ENCODE measurements at places on chromosomes 5 and 9. TPM values are rescaled to one million over a fixed set of nuclear protein-coding genes. Genes with fewer than 3 reads are reported as not detected.
A peak's percentile ranks its signal among the peaks of the same experiment; 100 is the strongest.

DNA sequence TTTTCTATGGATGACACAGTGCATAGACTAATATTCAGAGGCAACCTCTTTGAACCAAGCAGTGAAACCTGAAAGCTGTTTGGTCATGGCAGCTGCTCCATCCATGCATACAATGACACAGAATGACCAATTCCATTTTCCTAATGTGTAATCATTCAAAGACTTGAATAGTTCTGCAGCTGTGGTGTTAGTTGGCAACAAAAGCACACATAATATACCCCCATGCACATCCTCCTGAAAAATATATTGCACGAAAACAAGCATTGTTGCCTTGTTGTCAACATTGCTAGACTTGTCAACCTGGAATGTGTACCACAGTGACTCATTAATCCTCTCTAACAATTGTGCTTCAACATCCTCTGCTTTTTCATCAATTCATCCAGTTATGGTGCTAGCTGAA is 71.0 kb upstream of the SEMA6A start:
- DNase-seq = no peak

DNA sequence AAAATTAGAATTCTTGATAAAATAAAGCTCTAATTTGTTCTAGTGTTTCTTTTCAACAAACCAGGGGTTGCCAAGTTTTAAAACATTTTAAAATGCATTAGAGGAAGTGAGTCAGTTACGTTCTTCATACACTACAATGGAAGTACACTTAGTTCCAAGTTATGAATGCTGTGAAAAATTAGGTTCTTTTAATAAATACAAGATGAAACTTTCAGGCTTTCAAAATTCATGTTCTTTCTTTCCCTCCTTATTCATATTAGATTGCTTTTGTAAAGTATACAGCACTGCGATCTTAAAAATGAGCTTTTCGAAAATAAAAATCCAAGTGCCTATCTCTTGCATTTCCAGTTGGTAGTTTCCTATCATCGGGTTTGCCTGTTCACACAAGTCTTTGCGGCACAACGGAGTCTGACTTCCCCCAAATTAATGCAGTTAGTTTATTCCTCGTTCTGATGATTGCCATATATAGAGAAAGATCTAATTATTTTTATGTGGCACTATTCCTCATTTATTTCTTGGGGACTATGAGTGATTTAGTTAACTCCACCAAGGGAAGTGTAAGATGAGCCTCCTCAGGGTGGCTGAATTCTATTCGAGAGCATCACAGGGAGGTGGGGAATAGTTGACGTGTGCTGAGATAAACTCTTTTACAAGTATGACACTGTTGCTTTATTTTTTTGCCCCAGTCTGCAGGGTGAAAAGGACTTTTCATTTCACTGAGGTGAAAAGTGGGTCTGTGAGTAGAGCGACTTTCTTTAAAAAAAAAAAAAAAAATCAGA is 238.2 kb downstream of the CD180 start:
- no peak for DNase-seq

- DNase-seq = no peak
These were observed 546.3 kb downstream of the EBF1 start for GRCh38 chr5:158553195-158553961.

The TMOD1 gene
- total RNA-seq = 1.1 TPM

DNA sequence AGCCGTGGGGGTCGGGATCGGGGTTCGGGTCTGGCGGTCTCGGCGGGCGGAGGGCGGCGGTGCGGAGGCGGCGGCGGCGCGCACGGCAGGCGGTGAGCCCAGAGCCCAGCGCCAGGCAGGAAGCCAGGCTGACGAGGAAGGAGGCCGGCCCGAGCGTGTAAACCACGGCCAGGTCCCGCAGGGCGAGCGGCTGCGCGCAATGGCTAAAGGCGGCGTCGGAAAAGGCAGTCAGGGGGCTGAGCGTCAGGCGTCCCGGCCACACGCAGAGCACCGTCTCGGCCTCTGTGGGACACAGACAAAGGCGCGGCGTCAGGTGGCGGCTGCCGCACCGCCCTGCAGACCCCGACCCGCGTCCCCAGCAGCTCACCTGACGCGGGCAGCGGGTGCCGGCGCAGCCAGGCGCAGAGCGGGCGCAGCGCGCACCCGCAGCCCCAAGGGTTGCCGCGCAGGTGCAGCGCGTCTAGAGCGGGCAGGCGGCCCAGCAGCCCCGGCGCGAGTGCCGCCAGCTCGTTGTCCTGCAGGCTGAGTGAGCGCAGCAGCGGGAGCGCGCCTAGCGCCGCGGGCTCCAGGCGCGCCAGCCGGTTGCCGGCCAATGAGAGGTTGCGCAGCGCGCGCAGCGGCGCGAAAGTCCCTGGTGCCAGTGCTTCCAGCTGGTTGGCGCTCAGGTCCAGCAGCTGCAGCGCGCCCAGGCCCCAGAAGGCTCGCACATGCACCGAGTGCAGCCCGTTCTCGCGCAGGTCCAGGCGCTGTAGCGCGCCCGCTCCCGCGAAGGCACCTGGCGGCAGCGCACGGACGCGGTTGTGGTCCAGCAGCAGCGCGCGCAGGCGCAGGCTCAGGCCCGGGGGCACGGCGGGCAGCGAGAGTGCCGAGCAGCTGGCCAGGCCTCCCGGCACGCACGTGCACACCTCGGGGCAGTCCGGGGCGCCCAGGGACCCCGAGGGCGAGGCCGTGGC is 671 bp downstream of the LRRC26 start:
- peak; percentile 21 for DNase-seq

The SCGB3A2 gene
- total RNA-seq = not detected

- DNase-seq = no peak
These were observed 247.4 kb downstream of the SMARCA2 start for GRCh38 chr9:2262386-2263071.

The KLHL9 gene
- 36.9 TPM for total RNA-seq

DNA sequence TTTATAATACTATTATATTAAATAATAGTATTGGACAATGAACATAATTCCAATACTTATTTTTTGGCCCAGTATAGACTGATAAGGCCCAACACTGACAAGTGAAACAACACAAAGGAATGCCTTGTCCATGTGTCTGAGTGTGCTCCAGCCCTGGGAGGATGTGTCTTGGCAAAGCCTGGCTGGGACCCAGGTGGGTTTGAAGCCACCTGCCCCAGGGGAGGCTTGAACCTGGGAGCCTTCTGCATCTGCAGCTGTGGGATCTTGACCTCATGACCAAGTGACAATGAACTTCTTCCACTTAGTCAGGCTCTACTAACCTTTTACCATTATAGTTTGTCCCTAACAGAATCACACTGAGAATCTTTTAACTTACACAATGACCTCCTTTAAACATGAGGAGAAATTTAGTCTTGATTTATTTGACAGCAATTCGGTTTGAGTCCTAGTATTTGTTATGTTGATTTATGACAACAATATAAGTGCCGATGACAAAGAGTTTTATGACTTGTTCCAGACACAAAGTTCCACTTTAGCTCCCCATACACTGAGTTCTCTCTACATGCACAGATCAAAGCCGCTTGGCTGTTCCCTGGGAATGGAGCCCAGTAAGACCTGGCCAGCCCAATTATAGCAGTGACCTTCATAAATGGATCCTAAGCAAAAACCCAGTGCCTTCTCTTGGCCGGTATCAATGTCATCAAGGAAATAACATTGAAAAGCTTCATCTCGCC is 294.5 kb downstream of the CTNND2 start:
- no peak for DNase-seq

DNA sequence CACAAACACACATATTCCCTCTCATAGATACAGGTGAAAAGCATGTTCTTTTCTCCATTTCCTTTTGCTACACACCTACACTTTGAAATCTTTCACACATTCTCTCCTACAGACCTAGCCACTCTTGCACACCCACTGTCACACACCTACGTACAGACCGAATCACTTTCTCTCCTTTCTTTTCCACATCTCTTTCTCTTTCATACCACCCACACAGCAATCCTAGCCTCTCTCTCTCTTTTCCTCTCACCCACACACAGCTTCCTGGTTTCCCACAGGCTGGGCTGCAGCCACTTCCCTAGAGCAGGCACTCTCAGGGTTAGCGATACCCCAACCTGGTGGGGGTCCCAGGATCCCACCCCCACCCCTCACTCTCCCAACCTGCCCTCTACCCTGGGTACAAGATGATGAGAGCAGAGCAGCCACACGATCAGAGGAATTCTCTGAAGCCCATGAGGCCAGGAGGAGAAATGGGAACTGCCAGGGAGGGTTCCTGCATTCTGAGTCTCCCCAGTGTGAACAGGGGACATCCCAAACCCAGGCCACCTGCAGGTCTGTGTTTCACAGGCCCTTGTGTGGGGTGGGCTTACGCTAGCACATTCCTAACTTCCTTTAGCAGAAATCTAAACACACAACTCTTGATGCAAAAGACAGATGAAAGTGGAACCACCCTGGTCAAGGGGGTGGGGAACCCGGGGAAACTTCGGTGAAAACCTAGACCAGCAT is 17.1 kb upstream of the SYNPO start:
- DNase-seq = no peak

The CCL28 gene
- total RNA-seq = 17.3 TPM

The FBLL1 gene
- 0.22 TPM for total RNA-seq

GRCh38 chr9:74570879-74571512 is 73.9 kb downstream of the RORB start:
- peak; percentile 2 for DNase-seq

DNA sequence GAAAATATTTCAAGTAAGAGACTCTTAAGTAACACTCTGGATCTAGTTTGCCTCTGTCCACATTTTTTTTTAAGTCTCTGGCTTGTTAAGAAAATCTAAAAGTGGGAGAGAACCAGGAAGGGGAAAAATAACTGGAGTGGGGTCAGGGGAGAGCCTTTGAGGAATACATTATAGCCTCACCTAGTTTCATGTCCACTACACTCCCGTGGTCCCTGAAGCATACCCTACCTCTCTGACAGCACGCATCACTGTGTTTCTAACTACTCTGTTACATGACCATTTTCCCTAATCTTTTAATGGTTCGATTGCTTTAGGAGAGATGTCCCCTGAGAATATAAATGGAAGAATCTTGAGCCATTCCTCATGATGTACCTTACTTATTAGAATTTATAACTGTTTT is 318.3 kb downstream of the TMEM167A start:
- no peak for DNase-seq

DNA sequence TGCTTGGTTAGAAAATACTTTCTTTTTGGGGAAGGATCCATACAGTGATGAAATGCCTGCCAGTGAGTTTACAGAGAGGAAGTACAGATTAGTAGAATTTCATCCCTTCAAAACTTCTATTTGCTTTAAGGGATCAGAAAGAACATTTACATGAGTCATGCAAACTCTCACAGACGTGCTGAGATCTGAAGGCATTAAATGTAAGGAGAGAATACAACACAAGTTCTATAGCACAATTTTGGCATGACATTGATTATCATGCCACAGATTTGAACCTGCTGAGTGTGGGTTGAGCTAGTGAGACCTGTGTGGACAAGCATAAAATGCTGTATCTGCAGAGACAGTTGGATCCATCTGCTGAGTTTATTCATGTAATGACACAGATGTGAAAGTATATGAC is 613.6 kb upstream of the SEMA6A start:
- DNase-seq = no peak

The TBC1D13 gene
- total RNA-seq = 24.1 TPM

The TAF1L gene
- 0.05 TPM for total RNA-seq

The PCDHGB6 gene
- 0.20 TPM for total RNA-seq

The SREK1 gene
- 76.0 TPM for total RNA-seq

- peak; percentile 1 for DNase-seq
These were observed 85.8 kb downstream of the MRPS27 start for GRCh38 chr5:72234265-72234700.

The ZNF483 gene
- 4.9 TPM for total RNA-seq

The PIP5KL1 gene
- total RNA-seq = 2.1 TPM

The AGXT2 gene
- total RNA-seq = not detected
